ENCODE measurements at places on chromosomes 2 and 18.

DNA sequence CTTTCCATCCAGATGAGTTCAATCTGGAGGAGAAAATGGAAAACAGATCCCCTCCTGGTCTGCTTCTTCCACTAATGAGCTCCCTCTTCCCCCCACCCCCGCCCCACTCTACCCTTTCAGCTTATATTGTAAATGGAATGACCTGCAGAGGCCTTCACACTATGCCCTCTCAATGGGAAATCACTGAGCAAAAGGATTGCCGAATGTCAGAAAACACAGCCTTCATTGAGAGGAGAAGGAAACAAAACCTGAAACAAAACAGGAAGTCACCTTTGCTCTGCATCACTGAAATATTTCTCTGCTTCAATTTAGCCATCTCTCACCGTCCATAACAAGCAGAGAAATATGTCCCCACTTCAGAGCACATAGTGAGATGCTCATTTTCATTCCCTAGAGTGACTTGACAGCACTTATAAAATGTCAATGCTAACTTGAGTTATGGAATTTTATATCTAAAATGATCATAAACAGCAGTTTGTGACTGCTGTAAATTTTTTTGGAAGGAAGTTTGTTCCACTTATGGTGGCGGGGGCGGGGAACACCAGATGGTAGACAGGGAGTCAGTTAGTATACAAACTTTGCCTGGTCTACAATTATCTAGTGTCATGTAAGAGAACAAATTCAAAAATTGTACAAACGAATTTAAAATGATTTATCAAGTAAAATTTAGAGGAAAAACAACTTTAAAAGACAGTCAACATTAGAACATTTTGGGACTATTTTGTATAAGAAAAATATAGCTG is 1.8 kb upstream of the FRZB start:
- DNase-seq = no peak

DNA sequence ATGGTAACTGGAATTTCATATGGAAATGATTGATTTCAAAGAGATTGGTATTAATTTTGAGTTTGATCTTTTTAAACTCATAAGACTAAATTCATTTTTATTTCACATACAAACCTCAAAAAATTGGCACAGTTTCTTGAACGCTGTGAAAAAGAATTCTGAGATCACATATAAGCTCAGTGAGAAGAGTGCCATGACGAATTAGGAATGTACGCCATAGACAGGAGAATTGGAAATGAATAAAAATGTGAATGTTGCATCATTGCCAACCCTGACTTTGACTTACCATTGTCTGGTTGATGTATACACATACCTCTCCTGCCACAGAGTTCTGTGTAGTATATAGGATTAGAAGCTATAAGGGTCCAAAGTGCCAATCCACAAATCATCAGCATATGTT is 290.4 kb upstream of the ZC3H15 start:
- DNase-seq = no peak

- no peak for DNase-seq
Measured at GRCh38 chr2:168090366-168091135, 156.8 kb downstream of the STK39 start.

GRCh38 chr2:52933878-52934277 is 833.7 kb upstream of the CHAC2 start:
- DNase-seq = no peak

DNA sequence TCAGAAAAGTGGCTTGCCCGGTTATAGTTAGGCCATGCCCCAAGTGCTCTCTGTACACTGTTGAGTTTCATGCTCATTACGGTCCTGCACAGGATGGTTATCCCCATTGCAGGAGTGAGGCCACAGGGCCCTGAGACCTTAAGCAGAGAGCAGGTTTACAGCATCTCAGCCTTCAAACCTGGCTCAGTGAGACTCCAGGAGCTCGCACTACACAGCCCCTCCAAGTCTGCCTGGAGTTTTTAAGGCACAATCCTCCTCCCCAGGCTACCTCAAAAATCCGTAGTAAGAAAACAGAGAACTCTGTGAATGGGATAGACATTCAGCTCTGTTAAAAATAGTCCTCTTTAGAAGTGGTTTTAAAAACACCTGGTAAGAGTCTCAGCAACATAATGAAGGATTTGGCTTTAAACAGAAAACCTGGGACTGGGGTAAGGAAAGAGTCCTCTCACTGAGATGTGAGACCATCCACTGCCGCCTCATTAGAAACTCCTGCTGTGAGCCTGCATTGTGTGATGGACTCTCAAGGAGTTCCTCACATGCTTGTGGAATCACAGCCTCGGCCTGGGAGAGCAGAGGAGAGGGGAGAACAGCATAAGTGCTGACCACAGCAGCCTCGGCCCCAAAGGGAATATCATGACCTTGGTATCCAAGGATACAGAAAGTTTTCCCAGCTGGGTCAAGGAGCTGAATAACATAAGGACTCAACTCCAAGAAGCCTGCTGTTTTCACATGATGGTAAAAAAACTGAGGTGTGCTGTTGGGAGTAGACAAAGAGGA is 214.8 kb downstream of the ATAD2B start:
- DNase-seq = no peak

GRCh38 chr2:174281736-174282135 is 33.4 kb upstream of the OLA1 start:
- DNase-seq = no peak

DNA sequence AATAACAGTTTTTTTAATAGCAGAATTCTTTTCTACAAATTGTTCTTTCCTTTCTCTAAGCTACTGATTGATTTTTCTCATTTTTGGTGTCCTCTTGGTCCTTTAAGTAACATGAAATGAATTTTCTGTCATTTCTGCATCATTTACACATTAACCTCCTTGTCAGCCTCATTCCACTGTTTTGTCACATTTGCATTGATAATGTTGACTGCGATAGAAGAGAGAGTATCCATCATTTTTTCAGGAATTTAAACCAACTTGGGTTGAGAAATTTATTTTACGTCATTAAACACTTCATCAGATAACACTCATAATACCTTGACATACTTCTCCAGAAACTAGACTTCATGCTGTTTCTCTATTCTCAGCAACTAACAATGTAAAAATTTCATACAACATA is 422.2 kb downstream of the LRRTM4 start:
- no peak for DNase-seq

- no peak for DNase-seq
Measured at GRCh38 chr2:228901531-228901930, 369.6 kb downstream of the PID1 start.

All from NB4 (cell line).